Hematopoietic multipotent progenitor cell (in vitro differentiated cells): ENCODE measurements at places on chromosomes 3 and 15.

DNA sequence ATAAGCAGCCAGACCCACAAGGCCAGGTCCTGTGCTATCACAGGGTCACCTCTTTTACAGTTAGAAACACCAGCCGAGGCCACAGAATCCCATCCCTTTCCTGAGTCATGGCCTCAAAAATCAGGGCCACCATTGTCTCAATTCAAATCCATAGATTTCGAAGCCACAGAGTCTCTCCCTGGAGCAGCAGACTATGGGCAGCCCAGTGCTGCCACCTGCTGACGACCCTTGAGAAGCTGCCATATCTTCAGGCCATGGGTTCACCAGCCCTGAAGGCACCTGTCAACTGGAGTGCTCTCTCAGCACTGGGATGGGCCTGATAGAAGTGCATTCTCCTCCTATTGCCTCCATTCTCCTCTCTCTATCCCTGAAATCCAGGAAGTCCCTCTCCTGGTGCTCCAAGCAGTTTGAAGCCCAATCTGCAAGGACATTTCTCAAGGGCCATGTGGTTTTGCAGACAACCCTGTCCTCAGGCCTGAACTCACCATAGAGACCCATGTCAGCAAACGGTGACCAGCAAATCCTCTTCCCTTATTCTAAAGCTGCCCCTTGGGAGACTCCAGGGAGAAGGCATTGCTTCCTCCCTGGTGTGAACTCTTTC lies 39.6 kb downstream of the TGM4 start:
- DNase-seq = peak; percentile 57

- DNase-seq = no peak
Measured at GRCh38 chr3:122623031-122623829, 45.8 kb downstream of the PARP15 start.

GRCh38 chr15:34610354-34610753 lies 26.9 kb upstream of the GOLGA8B start:
- DNase-seq = peak; percentile 45

GRCh38 chr15:74525309-74525708 lies 15.7 kb upstream of the ARID3B start:
- no peak for DNase-seq

GRCh38 chr3:73699327-73699726 lies 74.6 kb upstream of the PDZRN3 start:
- no peak for DNase-seq
